ENCODE measurements at places on chromosomes 12 and 14.

DNA sequence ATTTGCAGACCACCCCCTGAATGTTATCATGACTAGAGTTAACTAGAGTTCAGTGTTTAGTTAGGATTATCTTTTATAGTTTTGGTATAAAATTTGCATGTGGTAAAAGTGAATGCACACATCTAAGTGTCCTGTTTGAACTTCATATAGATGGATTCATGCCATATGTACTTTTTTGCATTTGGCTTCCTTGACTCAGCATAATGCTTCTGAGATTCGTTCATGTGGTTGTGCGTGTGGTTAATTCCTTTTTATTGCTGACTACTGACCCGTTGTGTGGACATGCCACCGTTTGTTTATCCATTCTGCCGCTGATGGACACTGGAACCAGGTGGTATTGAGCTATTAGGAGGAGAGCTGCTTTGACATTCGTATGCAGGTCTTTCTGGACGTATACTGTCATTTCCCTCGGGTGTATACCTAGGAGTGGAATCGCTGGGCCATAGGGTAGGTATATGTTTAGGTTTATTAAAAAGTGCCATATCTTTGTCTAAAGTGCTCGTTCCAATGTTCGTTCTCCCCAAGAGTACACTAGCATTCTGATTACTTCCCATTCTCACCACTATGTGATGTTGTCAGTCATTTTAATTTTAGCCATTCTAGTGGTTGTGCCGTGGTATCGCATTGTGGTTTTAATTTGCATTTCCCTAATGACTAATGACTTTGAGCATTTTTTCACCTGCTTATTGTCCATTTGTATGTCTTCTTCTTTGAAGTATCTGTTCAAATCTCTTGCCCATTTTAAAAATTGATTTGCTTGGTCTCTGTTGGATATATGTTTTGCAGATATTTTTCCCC is 37.7 kb downstream of the RIN3 start:
- peak; percentile 39 for ATAC-seq

GRCh38 chr12:41188058-41188840 is at the start of gene PDZRN4:
Gene PDZRN4 (plus strand): TSS chr12:41188320.
- ATAC-seq, result no peak

DNA sequence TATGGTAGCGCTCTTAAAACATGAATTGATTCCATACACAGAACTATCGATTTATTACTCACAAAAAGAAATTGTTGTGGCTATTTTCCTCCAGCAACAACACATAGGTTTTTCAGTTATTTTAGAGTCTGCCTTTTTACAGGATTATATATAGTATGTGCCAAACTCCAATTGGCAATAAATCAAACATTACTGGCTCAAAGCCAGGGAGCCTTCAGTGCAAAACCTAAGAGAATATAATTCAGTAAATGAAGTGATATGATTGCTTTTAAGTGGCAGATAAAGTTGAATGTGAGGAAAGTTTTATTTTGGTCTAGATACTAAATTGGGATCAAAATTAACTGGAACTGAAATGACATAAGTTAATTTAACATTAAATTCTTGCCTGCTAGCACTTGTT is 234.8 kb downstream of the PIK3C2G start:
- ATAC-seq, result no peak

- ATAC-seq, result no peak
These were observed 155.0 kb upstream of the TMPO start for GRCh38 chr12:98360401-98360800.

- ATAC-seq, result no peak
These were observed 66.7 kb downstream of the SLC24A4 start for GRCh38 chr14:92389598-92390158.

DNA sequence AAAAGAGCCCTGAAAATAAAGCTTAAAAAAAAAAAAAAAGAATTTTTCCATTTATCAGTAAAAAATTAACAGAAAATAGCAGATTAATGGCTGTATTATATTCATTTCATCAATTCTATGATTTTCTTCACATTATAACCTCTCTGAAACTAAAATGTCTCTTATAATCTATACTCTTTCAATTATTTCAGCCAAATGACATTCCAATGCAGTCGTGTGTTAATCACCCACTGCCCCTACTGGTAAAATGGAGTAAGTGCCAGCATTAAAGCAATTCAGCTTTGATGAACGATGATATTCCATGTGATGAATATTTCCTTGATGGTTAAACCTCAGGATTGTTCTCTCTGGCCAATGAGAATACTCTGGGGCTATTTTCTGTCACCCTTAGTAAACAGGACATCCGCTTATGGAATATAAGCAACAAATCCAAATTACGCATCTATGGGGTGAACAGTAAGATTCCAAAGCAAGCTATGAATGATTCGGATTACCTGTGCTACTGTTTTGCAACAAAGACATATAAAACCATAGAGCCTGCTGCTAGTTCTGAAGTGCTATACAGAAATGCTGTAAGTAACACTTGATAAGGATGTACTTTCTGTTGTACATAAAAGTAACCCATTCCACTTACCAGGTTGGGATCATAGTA is 20.3 kb upstream of the SYCP3 start:
- no peak for ATAC-seq

DNA sequence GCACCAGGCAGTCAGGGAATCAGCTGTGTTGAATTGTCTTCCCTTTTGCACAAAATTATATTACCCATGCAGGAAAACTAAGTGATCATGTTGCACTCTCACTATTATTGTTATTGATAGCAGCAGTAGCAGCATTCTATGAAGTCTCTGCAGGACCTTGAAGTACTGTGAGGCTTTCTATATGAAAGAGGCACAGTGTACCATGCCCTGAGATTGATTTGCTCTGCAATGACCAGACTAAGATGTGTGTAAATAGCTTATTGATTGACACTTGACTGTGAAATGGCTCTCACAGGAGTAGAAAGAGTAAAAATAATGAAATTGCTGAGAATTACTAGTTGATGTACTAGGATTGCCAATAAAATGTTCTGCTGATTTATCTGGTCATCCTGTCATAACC is 99.9 kb downstream of the KICS2 start:
- no peak for ATAC-seq

DNA sequence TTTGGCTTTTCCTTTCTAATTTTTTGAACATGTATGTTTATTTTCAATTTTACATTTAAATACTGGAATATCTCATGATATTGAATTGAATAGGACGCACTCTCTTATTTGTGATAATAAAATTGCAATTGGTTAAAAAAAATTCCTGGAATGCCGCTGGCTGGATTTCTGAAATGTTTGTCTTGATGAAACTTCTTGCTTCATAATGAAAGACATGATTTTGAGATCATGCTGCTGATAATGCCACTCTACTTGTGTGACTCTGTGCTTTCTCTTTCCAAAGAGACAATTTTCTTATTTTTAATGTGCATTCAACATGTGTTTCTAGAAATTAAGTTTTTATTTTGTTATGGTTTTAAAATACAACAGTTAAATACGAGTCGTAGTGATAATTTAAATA is 465.7 kb upstream of the FAR2 start:
- ATAC-seq, result no peak

- no peak for ATAC-seq
These were observed 68.9 kb downstream of the DDX51 start for GRCh38 chr12:132075026-132075713.

DNA sequence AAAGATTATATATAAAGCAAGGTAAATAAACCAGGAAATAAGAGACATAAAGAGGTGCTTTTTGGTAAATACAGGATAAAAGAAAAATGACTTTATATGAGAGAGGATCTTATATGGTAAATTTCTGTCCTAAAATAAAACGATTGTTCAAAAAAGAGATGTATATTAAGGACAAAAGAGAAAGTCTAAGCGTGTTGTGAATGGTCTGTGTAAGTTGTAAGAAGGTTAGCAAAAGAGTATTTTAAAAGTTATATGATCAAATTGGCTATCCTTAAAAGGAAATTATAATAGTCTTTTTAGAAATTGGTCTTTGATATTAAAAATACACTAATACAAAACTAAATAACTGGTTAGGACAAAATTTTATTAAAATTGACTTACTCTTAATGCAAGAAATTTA is 14.1 kb upstream of the ACSM4 start:
- no peak for ATAC-seq

- no peak for ATAC-seq
These were observed 23.1 kb downstream of the GMFB start for GRCh38 chr14:54465654-54466053.

GRCh38 chr14:89452281-89452680 is 35.2 kb upstream of the FOXN3 start:
- ATAC-seq, result no peak

DNA sequence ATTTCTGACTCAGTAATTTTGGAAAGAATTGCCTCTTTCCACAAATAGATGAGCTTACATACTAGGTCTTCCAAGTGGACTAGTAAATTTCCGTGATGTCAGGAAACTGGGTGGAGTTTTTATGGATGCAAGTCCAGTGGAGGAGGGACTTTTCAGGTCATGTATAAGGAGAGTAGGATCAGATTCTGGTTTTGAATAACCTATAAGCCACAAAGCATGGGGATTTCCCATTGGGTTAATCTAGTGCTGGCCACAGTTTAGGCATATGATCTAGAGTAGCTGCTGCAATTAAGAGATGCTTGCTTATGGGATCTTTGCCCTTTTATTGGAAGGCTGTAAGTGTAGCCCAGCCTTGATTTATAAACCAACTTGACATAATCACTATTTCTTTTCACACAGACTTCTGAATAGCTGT is 33.8 kb downstream of the STK38L start:
- ATAC-seq, result peak; percentile 99

DNA sequence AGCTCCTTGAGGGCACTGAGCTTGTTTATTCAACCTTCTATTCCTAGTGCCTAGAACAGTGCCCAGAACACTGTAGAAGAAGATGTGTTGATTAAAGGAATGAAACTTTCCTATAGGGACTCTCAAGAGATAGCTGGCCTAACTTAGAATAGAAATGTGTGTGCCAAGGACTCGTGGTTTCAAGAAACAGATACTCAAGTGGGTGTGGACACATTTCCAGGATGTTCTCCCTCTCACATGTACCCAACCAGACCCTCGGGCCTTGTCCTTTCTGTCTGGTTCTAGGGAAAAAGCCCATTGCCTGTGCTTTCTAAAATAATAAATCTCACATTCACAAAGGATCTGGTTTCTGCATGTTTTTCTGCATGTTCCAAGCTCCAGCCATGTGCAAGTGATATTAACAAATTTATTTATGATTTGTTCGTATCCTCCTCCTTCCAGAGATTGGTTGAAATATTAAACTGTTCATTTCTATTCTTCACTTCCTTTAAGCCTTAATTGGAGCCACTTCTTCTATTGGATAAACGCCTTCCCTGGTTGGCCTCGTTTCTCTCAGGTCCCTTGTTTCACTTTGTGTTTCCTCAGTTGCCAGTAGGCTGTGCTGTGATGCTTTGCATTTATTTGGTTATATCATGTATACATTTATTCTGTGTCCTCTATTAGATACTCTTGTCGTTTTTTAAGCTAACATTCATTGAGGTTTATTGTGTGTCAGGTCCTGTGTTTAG is 89.8 kb downstream of the CRADD start:
- peak; percentile 84 for ATAC-seq

- ATAC-seq, result no peak
These were observed 160.5 kb downstream of the BTG1 start for GRCh38 chr12:91985002-91985787.

DNA sequence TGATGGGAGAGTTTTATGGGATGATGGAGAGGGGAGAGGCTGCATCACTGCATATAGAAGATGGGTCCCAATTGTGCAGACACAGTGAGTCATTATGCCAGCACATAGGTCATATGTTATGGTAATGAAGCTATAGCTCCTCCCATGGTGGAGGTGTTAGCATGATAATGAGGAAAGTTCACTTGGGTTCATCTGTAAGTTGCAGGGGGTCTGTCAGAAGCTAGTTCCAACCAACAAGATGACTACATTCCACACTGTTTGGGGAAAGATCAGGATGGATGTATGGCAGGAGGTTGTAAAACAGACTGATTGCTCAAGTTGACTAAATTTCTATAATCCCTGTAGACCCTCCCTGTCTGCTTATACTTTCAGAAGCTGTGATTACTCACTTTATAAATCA is 561.3 kb downstream of the C12orf50 start:
- ATAC-seq, result no peak

DNA sequence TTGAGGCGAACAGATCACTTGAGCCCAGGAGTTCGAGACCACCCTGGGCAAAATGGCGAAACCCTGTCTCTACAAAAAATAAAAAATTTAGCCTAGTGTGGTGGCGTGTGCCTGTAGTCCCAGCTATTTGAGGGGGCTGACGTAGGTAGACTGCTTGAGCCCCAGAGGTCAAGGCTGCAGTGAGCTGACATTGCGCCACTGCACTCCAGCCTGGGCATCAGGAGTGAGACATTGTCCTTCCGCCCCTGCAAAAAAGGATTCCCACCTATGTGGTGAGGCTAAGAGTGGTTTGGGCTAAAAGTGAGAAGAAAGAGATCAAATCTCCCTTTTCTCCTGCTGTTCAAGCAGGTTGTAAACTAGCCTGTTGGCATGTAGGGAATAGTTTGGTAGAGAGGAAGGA is 5.0 kb upstream of the KTN1 start:
- no peak for ATAC-seq

DNA sequence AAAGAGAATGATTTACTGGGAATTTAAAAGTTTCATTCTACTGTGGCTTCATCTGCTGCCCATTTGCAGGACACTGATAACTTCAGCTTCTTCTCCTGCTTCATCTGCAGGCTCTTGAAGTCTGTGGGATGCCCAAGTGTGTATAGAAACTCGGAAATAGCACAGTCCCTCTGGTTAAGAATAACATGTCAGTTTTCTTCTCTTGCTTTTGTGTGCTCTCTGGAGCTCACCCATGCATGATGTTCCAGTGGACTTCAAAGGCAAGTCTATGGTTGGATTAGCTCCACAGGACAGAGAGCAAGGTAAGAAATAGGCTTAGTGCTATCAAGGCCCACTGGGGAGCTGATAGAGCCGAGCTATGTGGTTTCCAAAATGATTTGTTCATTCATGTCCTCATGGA is 13.7 kb downstream of the RMST start:
- ATAC-seq, result no peak

- ATAC-seq, result no peak
These were observed 30.4 kb downstream of the NUAK1 start for GRCh38 chr12:106108185-106108835.

DNA sequence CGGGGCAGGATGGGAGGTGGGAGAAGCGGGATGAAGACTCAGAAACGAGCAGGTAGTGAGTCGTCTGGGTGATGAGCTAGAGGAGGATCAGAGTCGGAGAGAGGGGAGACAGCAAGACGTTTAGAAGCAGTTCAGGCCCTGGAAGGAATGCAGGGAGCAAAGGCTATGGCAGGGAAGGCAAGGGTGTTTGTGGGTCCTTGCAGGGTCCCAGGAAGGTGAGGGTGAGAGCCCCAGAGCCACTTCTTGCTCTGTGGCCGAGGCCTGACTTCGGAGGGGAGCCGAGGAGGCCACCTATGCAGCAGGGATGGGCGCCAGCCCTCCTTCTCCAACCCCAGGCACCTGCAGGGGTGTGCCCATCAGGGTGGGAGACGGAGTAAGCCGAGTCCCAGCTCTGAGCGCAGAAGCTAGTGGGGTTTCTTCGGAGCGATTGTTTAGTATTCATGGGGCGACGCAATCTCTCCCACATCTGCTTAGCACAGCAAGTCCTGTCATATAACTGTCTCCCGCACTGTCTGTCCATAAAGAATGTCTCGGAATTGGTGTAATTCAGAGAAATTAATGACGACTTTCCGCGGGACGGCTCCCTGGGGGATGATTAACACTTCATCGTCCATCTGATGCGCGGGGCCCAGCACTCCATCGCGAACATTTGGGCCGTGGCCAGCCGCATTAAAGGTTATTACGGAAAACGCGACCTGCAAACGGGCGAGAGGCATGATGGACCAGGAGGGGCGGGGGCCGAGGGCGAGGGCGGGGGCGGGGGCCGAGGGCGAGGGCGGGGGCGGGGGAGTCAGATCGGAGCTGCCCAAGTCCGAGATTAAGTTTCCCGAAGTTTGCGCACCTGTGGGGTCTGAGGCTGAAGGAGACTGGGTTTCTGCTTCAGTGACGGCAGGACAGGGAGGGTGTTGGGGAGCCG is 12.2 kb upstream of the CALCOCO1 start:
- peak; percentile 6 for ATAC-seq

Data from activated T-helper 17 cell treated with anti-CD3 and anti-CD28 coated beads, Interleukin-2, amount 50 U/mL, for 72 hours (primary cell).